ENCODE measurements at places on chromosomes 4 and X. TPM values are rescaled to one million over a fixed set of nuclear protein-coding genes. Genes with fewer than 3 reads are reported as not detected.

- no peak for ATAC-seq
Measured at GRCh38 chr4:33948921-33949320, 2295.4 kb downstream of the ARAP2 start.

DNA sequence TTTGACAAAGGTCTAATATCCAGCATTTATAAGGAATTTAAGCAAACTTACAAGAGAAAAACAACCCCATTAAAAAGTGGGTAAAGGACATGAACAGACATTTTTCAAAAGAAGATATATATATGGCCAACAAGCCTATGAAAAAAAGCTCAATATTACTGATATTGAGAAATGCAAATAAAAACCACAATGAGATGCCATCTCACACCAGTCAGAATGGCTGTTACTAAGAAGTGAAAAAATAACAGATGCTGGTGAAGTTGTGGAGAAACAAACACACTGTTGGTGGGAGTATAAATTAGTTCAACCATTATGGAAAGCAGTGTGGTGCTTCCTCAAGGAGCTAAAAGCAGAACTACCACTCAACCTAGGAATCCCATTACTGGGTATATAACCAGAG, 91.6 kb upstream of the EFHC2 start:
- no peak for ATAC-seq

- no peak for ATAC-seq
Measured at GRCh38 chr4:79087071-79087470, 147.8 kb upstream of the PAQR3 start.

DNA sequence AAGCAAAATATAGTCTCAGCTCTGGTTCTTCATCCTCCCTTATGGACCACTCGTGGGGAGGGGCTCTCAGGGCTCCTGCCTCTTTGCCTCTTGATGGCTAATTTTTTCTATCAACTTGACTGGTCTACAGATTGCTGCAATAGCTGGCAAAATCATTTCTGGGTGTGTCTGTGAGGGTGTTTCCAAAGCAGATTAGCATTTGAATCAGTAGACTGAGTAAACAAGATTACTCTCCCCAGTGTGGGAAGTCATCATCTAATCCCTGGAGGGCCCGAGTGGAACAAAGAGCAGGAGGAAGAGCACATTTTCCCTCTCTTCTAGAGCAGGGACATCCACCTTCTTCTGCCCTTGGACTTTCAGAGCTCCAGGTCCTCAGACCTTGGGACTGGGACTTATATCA, 153.5 kb downstream of the STK32B start:
- ATAC-seq = no peak

Gene ESX1
- not detected for total RNA-seq
